ENCODE measurements at places on chromosomes 16 and 17. TPM values are rescaled to one million over a fixed set of nuclear protein-coding genes. Genes with fewer than 3 reads are reported as not detected.

GRCh38 chr17:55452139-55452790 lies 30.6 kb upstream of the MMD start:
- no peak overlapping the region for H3K4me3 ChIP-seq
- no peaks in the 10 kb centered on the region for H3K36me3 ChIP-seq
- DNase-seq = no peak
- no peaks in the 10 kb centered on the region for H3K27me3 ChIP-seq
- H3K27ac ChIP-seq = peak overlapping the region; percentile 33

DNA sequence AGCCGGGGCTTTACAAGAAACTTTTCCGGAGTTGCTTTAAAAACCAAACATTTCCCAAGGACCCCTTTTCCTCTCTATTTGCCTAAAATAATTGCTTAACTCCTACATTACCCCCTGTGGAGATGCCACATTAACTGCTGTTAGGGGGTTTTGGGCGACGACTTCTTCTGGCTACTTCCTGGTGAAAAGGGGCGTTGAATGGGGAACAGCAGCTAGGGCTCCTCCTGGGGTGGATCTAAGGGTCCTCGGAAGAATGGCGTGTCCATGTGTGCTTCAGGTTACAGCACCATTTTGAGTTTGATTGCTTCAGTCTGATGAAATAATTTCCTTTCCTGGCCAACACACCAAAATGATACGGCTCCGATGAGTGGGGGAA lies 22.0 kb downstream of the ABCC1 start:
- no peak overlapping the region for H3K4me3 ChIP-seq
- DNase-seq = no peak
- H3K27me3 ChIP-seq = no peaks in the 10 kb centered on the region

DNA sequence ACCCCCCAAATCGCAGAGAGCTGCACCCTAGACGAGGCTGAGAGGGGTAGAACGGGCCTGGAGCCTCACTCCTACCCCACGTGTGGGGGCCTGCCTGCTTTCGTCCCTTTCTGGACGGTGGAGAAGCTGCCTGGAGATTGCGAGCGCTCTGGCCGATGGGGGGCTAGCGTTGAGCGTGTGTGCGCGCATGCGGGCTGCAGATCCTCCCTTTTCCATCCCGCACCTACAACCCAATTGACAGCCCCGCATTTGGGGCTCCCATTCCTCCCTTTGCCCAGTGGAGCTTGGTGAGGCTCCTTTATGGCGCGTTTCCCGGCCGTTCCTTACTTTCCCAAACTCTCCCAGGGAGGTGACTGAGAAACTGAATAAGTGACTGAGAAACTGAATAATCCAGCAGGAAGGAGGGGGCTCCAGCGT lies 907 bp upstream of the ESRP2 start:
- peaks cover 61% of the 10 kb centered on the region for H3K4me1 ChIP-seq
- peaks cover 5% of the 10 kb centered on the region for H3K36me3 ChIP-seq
- H3K27me3 ChIP-seq = no peaks in the 10 kb centered on the region
- H3K4me3 ChIP-seq = peak overlapping the region; percentile 54

- peak; percentile 60 for DNase-seq
- H3K27me3 ChIP-seq = no peaks in the 10 kb centered on the region
- H3K27ac ChIP-seq = no peak overlapping the region
- no peaks in the 10 kb centered on the region for H3K36me3 ChIP-seq
- H3K4me3 ChIP-seq = no peak overlapping the region
- H3K4me1 ChIP-seq = peaks cover 2% of the 10 kb centered on the region
These were observed 61.9 kb downstream of the WWP2 start for GRCh38 chr16:69823831-69824563.

- H3K36me3 ChIP-seq = no peaks in the 10 kb centered on the region
- no peak overlapping the region for H3K27ac ChIP-seq
- H3K4me1 ChIP-seq = no peaks in the 10 kb centered on the region
- no peak overlapping the region for H3K4me3 ChIP-seq
- DNase-seq = no peak
- H3K27me3 ChIP-seq = no peaks in the 10 kb centered on the region
These were observed 62.9 kb upstream of the ATF7IP2 start for GRCh38 chr16:10322723-10323527.

- no peaks in the 10 kb centered on the region for H3K36me3 ChIP-seq
- H3K4me1 ChIP-seq = peaks cover 44% of the 10 kb centered on the region
- peaks cover 60% of the 10 kb centered on the region for H3K27me3 ChIP-seq
- no peak for DNase-seq
- no peak overlapping the region for H3K27ac ChIP-seq
These were observed 2.4 kb downstream of the USH1G start for GRCh38 chr17:74920642-74921025.

DNA sequence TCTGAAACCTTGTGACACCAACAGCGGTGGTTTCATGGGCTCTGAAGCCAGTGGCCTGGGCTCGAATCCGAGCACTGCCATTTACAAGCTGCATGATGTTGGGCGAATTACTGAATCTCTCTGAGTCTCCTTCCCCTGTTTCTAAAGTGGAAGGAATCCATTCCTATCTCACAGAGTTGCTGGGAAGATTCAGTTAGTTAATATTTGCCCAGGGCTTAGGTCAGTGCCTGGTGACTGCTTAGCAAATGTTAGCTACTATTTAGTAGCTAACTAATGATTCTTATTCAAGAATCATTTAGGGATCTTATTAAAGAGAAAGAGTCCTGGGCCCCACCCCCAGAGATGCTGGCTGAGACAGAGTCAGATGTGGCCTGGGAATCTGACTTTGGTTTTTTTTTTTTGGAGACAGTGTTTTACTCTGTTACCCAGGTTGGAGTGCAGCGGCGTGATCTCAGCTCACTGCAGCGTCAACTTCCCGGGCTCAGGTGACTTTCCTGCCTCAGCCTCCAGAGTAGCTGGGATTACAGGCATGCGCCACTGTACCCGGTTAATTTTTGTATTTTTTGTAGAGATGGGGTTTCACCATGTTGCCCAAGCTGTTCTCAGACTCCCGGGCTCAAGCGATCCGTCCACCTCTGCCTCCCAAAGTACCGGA lies 33.6 kb upstream of the RAI1 start:
- no peak for DNase-seq
- no peaks in the 10 kb centered on the region for H3K36me3 ChIP-seq
- H3K4me1 ChIP-seq = no peaks in the 10 kb centered on the region
- no peaks in the 10 kb centered on the region for H3K27me3 ChIP-seq
- no peak overlapping the region for H3K4me3 ChIP-seq

GRCh38 chr17:40157973-40158372 lies 17.6 kb downstream of the CASC3 start:
- peaks cover 52% of the 10 kb centered on the region for H3K36me3 ChIP-seq
- no peaks in the 10 kb centered on the region for H3K27me3 ChIP-seq
- peak overlapping the region; percentile 43 for H3K27ac ChIP-seq
- H3K4me1 ChIP-seq = peaks cover 5% of the 10 kb centered on the region

DNA sequence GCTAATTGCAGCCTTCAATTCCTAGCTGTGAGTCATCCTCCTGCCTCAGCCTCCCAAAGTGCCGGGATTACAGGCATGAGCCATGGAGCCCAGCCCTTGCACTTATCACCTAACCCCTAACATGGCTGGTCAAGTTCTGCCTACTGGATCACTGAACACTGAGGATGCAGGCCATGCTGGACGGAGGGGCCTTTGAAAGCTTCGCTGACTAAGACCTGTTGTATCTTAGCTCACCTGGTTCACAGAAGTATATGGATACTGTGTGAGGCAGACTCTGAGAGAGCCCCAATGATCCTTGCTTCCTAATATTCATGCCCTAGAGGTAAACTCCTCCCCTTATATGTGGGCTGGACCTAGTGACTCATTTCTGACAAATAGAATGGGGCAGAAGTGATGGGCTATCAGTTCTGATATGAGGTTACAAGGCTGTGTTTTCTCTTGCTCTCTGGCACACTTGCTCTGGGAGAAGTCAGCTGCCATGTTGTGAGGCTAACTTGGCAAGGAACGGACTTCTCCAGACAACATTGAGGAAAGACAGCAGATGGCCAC lies 11.7 kb upstream of the TMIGD1 start:
- no peaks in the 10 kb centered on the region for H3K27me3 ChIP-seq
- H3K4me3 ChIP-seq = no peak overlapping the region
- DNase-seq = no peak
- peaks cover 16% of the 10 kb centered on the region for H3K4me1 ChIP-seq
- peak overlapping the region; percentile 68 for H3K27ac ChIP-seq

DNA sequence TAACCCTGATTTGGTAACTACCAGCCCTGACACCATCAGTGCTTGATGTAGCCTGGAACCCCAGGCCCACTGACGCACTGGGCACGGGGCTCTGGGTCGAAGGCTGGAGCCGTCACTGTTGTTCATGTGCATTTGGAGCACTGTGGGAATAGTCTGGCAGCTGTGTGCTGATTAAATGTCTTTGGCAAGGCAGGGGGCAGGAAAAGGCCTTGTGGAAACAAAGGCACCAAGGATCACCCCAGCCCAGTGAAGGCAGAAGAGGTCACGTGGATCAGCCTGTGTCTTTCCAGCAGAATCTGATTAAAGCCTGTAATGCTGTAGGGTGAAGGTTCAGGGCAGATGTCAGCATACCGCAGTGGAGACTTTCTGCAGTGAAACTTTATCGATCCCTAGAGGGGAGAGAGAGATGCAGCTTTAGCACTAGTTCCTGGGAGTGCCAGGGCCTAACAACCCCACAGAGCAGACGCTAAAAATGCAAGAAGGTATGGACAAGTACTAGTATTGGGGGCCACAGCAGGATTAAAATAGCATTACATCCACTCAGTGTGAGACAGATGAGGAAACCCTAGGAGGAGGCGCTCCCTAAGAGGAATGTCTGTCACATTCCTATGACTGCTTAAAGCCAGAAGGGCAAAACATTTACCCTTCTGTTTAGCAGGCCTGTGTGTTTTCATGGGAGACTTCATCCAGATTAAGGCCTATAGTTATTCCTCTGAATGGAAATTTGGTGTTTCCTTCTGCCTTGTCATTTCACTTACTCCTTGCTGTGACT lies 9.7 kb downstream of the ZNHIT3 start:
- H3K4me3 ChIP-seq = no peak overlapping the region
- no peaks in the 10 kb centered on the region for H3K27me3 ChIP-seq
- peaks cover 88% of the 10 kb centered on the region for H3K36me3 ChIP-seq
- H3K27ac ChIP-seq = no peak overlapping the region
- peak; percentile 36 for DNase-seq

- H3K27ac ChIP-seq = no peak overlapping the region
- no peak overlapping the region for H3K4me3 ChIP-seq
- H3K4me1 ChIP-seq = peaks cover 4% of the 10 kb centered on the region
- H3K27me3 ChIP-seq = no peaks in the 10 kb centered on the region
- no peaks in the 10 kb centered on the region for H3K36me3 ChIP-seq
- no peak for DNase-seq
These were observed 37.9 kb upstream of the JPH3 start for GRCh38 chr16:87564524-87564778.

- H3K4me3 ChIP-seq = no peak overlapping the region
- no peaks in the 10 kb centered on the region for H3K27me3 ChIP-seq
- peaks cover 34% of the 10 kb centered on the region for H3K4me1 ChIP-seq
- DNase-seq = no peak
These were observed 20.6 kb downstream of the HIC1 start for GRCh38 chr17:2075336-2076086.

GRCh38 chr17:54770836-54771235 lies 129.8 kb upstream of the TOM1L1 start:
- no peaks in the 10 kb centered on the region for H3K27me3 ChIP-seq
- DNase-seq = no peak
- no peaks in the 10 kb centered on the region for H3K4me1 ChIP-seq
- H3K27ac ChIP-seq = no peak overlapping the region
- no peak overlapping the region for H3K4me3 ChIP-seq

DNA sequence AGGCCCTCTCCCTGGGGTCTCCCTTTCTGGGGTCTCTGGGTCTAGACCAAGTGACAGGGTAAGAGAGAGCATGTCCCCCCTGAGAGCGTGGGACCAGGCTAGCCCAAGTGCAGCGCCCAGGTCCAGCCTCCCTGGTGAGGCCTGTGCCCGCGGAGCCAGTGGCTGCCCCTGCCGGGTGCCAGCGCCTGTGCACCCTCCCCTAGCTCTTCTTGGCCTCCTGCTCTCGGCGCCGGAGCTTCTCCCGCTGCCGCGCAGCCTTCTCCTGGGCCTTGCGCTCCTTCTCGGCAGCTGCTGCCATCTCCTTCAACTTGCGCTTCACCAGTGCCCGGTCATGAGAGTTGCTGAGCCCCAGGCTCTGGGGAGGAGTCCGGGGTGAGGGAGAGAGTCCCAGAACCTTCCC lies 17.3 kb downstream of the SAMD14 start:
- H3K36me3 ChIP-seq = peaks cover 30% of the 10 kb centered on the region
- no peak for DNase-seq
- H3K4me3 ChIP-seq = no peak overlapping the region
- H3K4me1 ChIP-seq = peaks cover 33% of the 10 kb centered on the region

- H3K27me3 ChIP-seq = no peaks in the 10 kb centered on the region
- H3K4me3 ChIP-seq = no peak overlapping the region
- no peak overlapping the region for H3K27ac ChIP-seq
- no peaks in the 10 kb centered on the region for H3K4me1 ChIP-seq
These were observed 9.6 kb upstream of the UQCRC2 start for GRCh38 chr16:21943571-21943970.

DNA sequence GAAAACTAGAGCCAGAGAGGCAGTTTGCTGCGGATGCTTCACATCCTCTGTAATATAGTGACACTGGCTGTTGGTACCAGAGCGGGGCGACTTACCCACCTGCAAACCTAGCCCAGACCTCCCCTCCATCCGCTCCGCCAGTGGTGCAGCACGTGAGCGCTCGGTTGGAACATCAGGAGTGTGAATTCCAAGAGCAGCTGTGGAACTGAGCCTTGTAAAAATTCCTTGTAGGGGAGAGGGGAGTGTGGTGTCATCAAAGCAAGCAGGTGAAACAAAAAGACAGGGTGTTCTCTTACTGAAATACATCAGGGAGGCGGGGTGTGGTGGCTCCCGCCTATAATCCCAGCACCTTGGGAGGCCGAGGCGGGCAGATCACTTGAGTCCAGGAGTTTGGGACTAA lies 51.3 kb downstream of the CCDC42 start:
- no peaks in the 10 kb centered on the region for H3K36me3 ChIP-seq
- H3K4me3 ChIP-seq = no peak overlapping the region
- peaks cover 3% of the 10 kb centered on the region for H3K4me1 ChIP-seq
- DNase-seq = no peak
- H3K27ac ChIP-seq = no peak overlapping the region
- no peaks in the 10 kb centered on the region for H3K27me3 ChIP-seq

DNA sequence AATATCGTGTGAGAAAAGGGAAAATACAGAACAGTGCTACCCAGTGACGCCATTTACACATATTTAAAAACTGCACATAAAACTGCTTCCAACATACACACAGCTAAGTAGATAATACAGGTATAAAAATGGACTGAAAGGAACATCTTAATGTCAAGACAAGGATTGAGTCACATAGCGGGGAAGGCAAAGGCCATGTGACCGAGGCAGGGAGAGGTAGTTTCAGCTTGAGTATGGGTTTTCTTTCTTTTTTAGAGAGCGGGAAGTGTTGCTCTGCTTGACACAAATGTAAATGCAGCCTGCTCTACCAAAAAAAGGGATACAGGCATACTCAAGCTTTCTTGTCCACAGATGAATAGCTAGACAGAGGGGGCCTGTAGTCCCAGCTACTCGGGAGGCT lies 46.5 kb downstream of the SDR42E1 start:
- H3K4me1 ChIP-seq = no peaks in the 10 kb centered on the region
- no peak for DNase-seq
- no peak overlapping the region for H3K27ac ChIP-seq
- no peak overlapping the region for H3K4me3 ChIP-seq

Gene CCDC78
- total RNA-seq = 2.4 TPM

Gene SLC5A2
- not detected for total RNA-seq

Gene SALL1
- not detected for total RNA-seq

Gene BRD7
- 57.2 TPM for total RNA-seq

Gene PDP2
- total RNA-seq = 5.4 TPM

Gene TBC1D3
- not detected for total RNA-seq

Gene TNFRSF17
- total RNA-seq = not detected

Gene ABCC6
- 3.4 TPM for total RNA-seq

Gene SMTNL2
- 0.81 TPM for total RNA-seq

Gene HS3ST3B1
- total RNA-seq = 21.2 TPM

Gene HSF4
- 56.5 TPM for total RNA-seq

Gene MYL4
- not detected for total RNA-seq

Data from suprapubic skin (tissue), 4 donors.